ENCODE measurements at places on chromosomes 5 and 9.

DNA sequence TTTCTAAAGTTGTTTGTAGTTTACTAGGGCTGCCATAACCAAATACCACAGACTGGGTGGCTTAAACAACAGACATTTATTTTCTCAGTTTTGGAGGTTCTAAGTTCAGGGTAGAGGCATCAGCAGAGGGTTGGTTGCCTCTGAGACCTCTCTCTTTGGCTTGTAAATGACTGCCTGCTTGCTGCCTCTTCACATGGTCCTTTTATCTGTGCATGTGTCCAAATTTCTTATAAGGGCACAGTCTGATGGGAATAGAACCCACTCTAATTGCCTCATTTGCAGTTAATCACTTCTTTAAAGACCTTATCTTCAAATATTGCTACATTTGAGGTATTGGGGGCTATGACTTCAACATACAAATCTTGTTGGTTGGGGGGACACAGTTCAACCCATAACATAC lies 36.8 kb downstream of the GPBP1 start:
- no peak for DNase-seq

DNA sequence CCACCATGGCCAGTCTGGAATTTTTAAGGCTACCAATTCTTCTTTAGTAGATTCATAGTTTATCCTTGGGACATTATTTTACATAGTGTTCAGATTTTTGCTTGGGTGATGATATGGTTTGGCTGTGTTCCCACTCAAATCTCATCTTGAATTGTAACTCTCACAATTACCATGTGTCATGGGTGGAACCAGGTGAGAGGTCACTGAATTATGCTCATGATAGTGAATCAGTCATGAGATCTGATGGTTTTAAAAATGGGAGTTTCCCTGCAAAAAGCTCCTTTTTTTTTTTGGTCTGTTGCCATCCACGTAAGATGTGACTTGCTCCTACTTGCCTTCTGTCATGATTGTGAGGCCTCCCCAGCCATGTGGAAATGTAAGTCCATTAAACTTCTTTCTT lies 163.9 kb downstream of the GABRG2 start:
- no peak for DNase-seq

- DNase-seq = no peak
Observed at GRCh38 chr5:169003721-169004541, 297.0 kb downstream of the SLIT3 start.

- DNase-seq = no peak
Observed at GRCh38 chr9:33880211-33881089, 63.5 kb downstream of the UBE2R2 start.

DNA sequence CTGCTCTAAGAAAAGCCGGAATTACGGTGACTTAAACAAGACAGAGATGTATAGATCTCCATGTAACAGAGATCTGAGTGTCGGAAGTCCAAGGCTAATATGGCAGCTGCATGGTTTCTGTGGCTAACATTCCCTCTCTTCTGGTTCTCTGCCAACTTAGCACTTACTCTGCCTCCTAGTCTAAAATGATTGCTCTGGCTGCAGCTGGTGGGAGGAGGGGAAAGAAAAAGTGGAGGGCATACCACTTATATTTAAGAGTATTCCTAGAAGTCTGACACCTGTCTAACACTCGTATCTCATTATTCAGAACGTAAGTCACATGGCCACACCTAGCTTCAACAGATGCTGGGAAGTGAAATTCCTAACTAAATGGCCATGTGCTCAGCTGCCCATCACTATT lies 551.5 kb upstream of the TLE4 start:
- DNase-seq = no peak

DNA sequence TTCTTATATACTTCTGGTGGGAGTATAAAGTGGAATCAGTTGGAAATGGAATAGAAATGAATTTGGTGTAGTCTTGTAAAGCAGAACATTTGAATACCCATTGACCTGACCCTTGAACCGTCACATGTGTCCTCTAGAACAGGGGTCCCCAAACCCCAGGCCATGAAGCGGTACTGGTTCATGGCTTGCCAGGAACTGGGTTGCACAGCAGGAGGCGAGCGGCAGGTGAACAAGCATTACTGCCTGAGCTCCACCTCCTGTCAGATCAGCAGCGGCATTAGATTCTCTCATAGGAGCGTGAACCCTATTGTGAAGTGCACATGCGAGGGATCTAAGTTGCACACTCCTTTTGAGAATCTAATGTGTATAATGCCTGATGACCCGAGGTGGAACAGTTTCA lies 80.0 kb downstream of the RANBP17 start:
- DNase-seq = no peak
